Hippocampal formation (tissue), 2 donors: ENCODE measurements at places on chromosomes 7 and 10.
A peak's percentile ranks its signal among the peaks of the same experiment; 100 is the strongest.

- DNase-seq, result no peak
These were observed 38.3 kb upstream of the DLG5 start for GRCh38 chr10:77964811-77965210.

DNA sequence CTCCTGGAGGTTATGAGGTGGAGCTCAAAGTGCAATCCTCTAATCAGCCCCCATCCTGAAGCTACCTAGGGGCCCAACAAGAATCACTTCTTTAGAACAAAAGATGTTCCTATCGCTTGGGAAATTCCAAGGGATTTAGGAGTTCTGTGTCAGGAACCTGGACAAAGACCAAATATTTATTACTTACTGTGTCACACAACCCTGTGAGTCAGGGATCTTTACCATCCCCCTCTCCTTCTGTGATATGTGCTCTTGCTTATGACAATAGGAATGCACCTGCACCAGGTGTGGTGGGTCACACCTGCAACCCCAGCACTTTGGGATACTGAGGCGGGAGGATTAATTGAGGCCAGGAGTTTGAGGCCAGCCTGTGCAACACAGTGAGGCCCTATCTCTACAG is 485.8 kb downstream of the PLXDC2 start:
- DNase-seq, result no peak

GRCh38 chr7:44977959-44978335 is 868 bp downstream of the MYO1G start:
- DNase-seq, result no peak

DNA sequence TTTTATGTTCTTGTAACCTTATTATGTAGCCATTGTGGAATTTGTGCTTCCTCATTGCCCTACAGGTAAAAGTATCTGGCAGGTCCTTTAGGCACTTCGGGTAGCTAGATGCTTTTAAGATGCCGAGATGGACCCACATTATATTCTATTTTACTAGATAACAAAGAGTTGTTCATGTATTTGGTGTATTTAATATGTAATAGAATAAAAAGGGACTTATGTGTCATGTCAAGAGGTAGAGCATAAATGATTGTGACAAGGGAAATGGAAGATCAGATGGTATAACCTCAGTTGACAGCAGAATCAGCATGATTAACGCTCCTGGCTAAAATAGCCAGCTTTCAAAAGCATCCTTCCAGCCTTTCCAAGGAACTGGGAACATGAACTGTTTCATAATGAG is 50.6 kb downstream of the NPY start:
- DNase-seq, result no peak

DNA sequence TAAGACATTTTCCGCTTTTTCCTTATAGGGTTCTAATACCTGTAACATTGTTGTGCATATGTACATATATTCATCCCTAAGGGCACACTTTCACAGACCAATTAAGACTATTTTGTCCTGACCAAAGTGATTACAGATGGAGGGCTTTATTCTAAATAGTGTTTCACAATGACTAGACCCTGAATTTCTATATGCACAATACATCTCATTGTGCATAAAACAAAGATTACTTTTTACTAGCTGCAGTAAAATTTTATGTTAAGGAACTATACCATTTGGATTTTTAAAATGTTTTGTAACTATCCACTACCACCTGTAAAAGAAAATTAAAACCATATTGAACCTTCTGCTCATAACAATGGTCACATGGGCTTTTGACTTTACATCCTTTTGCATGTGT is 87.8 kb downstream of the CTTNBP2 start:
- DNase-seq, result no peak

- peak; percentile 0 for DNase-seq
These were observed 4.4 kb downstream of the ZP3 start for GRCh38 chr7:76428868-76429805.

DNA sequence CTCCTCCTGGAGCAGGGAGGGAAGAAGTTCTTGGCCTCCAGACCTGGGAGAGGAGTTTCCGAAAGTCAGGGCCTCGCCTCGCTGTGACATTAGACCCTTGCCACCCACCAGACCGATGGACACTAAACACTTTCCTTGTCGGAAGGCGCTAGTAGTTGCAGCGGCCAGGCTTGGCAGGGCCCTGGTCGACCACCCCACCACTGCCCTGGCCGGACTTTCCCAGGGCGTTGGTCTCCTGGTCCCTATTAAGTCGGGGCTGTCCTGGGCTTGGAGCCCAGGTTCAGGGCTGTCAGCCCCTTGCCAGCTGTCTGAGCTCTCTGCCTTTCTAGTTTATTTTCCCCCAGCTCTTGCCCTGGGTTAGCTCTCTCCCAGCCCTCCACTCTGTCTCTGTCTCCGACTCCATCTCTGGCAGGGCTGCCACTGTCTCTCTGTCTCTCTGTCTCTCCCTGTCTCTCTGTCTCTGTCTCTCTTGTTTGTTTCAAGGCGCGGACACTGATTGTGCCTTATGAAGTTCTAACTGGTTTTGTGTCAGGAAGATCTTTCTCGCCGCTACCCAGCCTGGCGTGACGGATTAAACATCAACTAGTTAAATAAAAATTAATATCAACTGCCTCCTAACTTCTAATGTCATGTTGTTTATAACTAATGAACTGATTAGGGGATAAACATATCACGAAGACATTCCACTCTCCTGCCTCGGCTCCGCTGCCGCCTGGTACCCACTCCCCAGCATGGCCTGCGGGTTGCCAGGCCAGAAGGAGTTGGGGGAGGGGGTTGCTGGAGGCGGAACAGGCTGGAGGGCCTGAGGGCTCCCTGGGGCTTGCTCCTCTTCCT is 13.8 kb upstream of the PAX2 start:
- DNase-seq, result no peak

GRCh38 chr7:43112941-43113621 is 634 bp downstream of the HECW1 start:
- DNase-seq, result peak; percentile 15
